Upper lobe of right lung (tissue), 1 donor: ENCODE measurements at places on chromosomes 4 and X.

DNA sequence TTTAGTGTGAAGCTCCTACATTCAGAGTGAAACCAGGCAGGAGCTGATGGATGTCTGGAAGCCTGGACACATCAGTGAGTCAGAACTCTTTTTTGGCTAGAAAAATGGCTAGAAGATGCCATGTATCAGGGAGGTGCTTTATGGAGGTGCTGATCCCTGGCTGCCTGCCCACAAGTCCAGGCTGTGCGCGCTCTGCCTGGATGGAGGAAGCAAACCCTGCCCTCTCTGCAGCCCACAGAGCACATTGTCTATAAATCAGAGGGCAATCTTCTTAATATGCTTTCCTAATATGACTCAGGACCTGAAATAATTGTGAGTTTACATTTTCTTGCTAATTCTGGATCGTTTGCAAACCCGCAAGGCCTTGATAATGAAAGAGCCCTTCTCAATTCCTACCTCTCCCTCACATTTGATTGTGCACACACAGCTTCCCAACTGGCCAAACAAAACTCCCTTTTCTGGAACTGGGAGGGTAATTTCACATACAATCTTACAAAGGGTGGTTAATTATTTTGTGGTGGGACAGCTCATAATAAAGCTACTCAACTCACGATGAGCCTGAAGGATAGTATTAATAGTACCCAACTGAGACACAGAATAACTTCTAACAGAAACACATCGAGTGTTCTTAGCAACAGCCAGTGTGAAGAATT, 11.7 kb downstream of the MFAP3L start:
- DNase-seq, result no peak

DNA sequence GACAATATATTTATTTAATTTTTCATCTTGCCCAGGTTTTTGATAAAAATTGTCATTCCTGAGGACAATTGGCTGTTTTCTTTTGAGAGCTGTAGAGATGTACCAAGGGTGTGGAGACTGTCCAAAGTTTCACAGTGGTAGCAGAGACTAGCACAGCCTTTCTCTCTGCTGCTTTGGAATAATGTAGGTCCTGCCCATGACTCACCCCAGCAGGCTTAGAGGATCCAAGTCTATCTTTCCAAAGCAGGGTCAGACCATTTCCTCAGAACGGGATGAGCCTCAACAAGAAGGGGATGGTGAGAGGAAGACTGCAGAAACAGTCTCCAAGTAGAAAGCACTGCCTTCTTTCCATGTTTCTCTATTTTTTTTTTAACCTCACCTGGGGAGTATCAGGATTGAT, 131.5 kb upstream of the RPL34 start:
- DNase-seq, result no peak

DNA sequence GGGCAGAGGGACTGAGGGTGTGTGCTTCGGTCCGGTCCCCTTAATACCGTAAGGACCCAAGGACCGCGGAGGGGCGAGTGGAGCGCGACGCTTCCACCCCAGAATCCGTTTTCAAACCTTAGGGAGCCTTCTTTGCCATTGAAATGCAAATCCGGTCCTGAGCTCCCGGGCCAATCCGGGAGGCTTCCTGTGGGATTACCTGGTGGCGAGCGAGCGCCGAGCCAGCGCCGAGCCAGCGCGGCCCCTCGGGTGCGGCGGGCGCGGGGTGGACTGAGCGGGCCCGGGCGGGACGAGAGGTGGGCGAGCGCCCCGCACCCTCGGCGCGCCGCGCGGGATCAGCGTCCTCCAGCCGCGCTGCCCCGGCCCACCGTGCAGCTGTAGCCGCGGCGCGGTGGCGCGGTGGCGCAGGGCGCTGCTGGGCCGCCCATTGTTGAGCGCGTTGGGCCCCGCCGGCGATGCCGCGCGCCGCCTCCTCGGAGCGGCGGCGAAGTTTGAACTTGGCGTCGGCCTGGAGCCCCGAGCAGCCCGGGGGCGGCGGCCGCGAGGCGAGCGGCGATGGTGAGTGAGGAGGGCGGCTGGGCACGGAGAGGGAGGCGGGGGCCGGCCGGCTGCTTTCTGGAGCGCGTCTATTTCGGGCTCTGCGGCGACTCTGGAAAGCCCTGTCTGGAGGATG, 208.7 kb downstream of the SOWAHB start:
- DNase-seq, result peak; percentile 75

DNA sequence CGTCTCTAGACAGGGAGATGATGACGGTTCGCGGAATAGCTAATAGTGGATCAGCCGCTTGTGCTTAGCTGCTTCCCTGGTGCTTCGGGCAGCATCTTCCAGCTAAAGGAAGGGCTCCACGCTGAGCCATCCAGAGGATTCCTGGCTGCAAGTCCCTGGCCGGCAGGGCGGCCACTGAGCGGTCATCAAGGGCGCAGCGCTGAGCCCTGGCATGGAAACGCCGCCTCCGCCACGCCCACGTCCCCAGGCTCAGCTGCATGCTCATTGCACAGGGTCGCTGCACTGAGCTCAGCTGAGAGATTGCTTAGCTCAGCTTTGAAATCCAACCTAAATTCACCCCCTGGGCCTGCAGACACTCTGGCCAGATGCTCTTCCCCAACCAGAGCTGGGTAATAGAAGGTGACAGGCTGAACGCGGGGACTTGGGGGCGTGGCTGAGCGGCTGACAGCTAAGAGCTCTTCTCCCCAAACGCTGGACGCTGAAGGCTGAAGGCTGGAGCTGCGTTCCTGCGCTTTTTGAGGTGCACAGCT, 118.2 kb upstream of the KIT start:
- peak; percentile 75 for DNase-seq

DNA sequence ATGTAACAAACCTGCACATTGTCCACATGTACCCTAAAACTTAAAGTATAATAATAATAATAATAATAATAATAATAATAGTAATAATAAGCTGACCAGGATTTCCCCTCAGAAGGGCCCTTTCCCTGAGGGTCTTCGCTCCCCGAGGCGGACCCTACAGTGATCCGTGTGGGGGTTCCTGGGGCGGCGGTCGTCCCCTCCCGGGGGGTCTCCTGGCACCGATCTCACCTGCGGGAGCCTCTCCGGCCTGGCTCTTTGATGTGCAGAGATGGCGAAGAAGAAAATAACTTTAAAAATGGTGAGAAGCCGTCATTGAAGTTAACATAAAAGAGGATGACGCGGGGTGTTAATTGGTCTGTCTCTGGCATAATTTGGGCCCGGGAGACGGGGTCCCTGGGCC, 48.2 kb upstream of the PPP2R3B start:
- peak; percentile 23 for DNase-seq

- DNase-seq, result no peak
Observed at GRCh38 chrX:33908898-33909297, 223.2 kb downstream of the FAM47A start.

- DNase-seq, result no peak
Observed at GRCh38 chr4:82479562-82479961, 49.2 kb downstream of the ENOPH1 start.

DNA sequence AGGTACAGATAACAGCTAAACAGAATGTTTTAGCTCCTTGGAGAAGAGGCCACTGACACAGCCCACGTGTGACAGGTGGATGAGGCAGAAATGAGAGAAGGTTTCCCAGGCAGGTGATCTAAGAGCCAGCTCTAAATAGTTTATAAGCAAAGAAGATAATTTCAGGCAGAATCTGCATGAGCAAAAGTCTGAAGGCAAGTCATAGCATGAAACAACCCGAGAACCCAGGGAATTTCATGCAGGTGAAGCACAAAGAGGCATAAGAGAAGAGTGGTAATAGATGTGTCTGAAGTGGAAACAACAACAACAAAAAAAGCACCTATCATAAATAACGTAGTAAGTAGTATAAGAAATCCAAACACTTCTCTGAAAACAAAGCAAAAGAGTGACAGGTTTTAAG, 275.8 kb upstream of the CPEB2 start:
- DNase-seq, result no peak

- DNase-seq, result no peak
Observed at GRCh38 chr4:17687237-17687857, 72.9 kb downstream of the MED28 start.

GRCh38 chr4:145804116-145804515, 124.2 kb downstream of the C4orf51 start:
- DNase-seq, result no peak

DNA sequence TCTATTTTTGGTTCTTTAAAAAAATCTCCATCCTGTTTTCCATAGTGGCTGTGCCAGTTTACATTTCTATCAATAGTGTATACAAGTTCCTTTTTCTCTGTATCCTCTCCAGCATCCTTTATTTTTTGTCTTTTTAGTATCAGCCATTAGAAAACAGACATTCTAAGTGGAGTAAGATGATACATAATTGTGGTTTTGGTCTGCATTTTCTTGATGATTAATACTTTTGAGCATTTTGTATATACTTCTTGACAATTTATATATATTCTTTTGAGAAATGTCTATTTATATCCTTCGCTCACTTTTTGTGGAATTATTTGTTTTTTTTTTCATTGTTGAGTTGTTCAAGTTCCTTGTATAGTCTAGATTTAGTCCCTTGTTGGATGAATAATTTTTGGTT, 382.2 kb upstream of the SPOCK3 start:
- no peak for DNase-seq

DNA sequence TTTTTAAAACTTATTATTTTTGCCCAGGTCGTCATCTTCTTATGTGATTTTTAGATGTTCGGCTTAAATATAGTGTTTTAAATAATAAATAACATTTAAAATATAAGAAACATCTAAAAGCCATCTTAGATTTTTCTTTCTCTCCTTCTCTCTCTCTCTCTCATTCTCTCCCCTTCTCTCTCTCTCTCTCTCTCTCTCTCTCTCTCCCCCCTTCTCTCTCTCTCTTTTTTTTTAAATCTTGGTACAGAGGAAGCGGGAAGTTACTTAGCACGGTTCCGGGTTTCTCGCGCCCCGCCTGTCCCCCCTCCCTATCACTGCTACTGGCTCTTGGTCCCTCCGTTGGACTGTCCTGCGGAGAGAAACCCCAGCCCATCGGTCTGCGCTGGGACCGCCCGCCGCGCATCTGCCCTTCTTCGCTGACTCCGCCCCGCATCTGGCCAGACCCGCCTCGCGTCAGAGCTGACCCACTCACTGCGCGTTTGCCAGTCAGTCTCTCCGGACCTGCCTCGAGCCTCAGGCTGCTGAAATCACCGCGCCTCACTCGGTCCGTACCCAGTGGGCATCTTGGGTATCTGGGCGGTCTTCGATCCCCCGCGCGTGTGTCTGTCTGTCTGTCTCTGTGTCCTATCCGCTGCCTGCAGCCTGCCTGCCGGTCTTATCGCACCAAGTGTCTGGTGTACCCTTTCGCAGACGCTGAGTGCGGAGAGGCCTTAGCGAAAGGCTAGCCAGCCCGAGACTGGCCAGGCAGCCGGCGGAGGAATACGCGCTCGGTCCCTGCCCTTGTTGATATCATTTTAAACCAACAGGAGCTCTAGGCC, at the start of gene PABPC5:
Gene PABPC5, plus strand, starts transcription at position 489 of the 818 bp plus-strand sequence. CDS start 739 bp downstream, outside the sequence.
- DNase-seq, result peak; percentile 68

DNA sequence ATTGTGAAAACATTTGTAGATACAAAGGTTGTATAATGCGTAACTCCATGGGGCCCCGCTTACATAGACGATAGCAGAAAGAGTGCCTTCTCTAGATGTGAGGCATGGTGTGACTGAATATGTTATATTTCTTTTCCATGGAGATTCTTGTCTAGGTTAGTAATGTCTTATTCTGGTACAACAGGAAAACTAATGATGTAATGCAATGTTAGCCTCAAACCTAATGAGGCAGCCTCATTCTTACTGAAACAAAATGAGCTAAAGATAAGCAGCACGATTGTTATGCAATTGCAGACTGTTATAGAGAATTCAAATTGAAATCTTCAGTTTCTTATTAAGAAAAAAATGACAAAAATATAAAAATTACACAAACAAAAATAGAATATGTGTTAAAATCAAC, 171.1 kb upstream of the ANKRD50 start:
- DNase-seq, result no peak

DNA sequence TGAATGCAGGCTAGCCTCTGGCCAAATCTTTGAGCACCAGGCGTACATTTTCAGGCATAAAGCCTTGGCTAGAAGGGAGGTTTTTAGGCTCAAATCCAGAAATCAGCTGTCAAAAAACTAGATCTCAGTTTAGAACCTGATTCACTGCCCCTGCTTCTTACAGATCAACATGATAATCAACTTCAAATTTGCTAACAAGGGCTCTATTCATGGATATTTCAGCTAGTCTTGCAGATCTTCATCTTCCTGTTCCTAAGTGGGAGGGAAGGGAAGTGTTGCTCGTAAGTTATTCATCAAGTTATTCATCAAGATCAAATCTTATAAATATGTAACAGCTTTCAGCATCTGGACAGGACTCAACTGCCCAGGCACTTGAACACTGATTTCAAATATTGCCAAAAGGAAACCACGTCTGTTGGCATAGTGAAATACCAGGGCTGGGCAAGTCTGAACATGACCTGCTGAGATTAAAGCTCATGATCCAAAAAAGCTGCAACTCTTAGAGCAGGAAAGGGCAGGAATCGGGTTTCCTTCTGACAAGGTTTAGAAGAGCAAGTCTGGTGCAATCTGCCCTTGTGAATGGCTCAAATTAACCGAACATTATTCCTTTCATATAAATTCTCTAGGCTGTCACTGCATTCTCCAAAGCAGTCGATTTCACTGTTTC, 200.3 kb downstream of the PDGFC start:
- DNase-seq, result no peak

- no peak for DNase-seq
Observed at GRCh38 chr4:105632599-105632998, 75.9 kb downstream of the INTS12 start.

DNA sequence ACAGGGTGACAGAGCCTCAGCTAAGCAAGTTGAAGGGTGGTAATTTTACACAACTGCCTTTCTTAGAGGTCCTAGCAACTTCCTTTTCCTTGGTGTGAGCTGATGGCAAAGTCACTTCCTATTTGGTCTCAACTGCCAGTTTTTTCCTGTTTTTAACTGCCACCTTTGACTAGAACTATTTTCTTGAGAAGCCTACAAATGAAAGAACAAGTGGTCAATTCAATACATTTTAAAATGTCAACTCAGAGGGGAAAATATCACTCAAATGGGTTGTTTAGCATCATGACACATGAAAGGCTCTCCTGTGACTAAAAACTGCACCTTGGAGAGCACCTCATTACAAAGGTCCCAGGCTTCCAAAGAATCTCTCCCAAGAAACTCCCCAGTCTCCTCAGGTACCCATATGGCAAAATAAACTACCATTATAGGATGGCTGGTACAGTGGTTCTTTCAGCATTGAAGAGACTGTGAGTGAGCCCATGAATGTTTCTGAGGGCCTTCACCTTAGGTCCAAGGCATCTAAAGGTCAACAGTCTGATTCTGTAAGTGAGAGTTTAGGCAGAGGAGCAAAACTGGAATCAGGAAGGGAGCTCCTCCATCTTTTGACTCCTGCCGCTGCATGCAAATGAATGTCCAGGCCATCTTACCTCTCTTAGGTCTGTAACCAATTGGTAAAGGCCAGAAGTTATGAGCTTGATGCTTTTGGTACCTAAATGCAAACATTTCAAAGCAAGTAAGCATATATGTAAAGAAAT, 5.5 kb upstream of the STK26 start:
- no peak for DNase-seq
